Heart right ventricle (tissue), 16 donors: ENCODE measurements at places on chromosomes 4 and X. TPM values are rescaled to one million over a fixed set of nuclear protein-coding genes. Genes with fewer than 3 reads are reported as not detected.

The LRAT gene
- total RNA-seq, result not detected

The FGFBP2 gene
- 2.2 TPM for total RNA-seq

The HELT gene
- total RNA-seq, result not detected

The LRIT3 gene
- not detected for total RNA-seq

DNA sequence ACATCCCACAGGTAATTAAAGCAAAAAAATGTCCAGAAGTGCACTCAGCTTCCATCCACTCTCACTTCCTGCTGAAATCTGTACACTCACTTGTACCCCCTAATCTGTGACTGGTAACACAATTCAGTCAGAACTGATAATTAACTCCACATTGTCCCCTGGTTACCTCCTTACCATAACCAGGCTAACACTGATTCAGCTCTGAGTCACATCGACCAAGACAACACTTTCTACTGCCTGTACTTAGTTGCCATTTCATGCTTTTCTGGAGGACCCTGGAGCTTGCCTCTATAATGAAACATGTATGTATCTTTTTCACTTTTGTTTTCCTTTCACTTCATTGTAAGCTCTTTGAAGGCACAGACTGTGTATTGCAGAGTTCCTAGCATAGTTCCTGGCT, 130.9 kb upstream of the GABRG1 start:
- DNase-seq, result no peak

GRCh38 chr4:113675731-113676697, 85.5 kb downstream of the CAMK2D start:
- no peak for DNase-seq
